ENCODE measurements at places on chromosomes 7 and 10.
A peak's percentile ranks its signal among the peaks of the same experiment; 100 is the strongest.

- no peak for DNase-seq
Measured at GRCh38 chr10:3093996-3094395, 26.6 kb downstream of the PFKP start.

DNA sequence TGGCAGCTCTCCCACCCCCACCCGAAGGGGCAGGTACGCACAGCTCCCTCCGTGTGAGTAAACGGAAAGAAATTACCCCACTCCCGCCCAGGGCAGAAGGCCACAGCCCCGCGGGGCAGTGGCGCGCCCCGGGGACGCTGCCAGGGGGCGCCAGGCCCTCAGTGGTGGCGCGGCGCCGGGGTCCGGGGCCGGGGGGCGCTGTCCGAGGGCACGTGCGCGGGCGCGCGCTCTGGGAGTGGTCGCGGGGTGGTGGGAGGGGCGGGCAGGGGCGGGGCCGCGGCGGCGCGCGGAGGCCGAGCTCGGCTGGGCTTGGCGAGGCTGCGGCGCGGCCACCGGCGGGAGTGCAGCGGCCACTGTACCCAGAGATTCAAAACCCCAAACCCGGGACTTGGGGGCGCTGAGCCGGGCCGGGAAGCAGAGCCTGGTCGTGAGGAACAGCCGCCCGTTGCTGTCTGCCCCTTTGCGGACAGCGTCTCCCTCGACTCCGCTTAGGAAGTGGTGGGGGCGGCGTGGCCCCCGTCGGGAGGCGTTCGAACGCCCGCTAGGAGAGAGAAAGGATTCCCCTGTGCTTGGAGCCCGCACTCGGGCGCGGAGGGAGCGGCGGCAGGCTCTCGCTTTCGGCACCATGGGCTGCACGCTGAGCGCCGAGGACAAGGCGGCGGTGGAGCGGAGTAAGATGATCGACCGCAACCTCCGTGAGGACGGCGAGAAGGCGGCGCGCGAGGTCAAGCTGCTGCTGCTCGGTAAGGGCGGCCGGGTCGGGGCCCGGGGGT lies at the start of gene GNAI1:
TSS of gene GNAI1 (plus strand) at position 296 of the 773 bp plus-strand sequence. CDS start at position 626, 330 bp downstream.
- DNase-seq, result peak; percentile 95

GRCh38 chr7:95772298-95772770 lies at the start of gene DYNC1I1:
DYNC1I1 (plus strand) TSS chr7:95772554; CDS start chr7:95804730, 32,176 bp downstream.
- peak; percentile 88 for DNase-seq

- no peak for DNase-seq
Measured at GRCh38 chr10:21364196-21365114, 161.0 kb downstream of the SKIDA1 start.

- no peak for DNase-seq
Measured at GRCh38 chr7:69042138-69042537, 556.1 kb upstream of the AUTS2 start.

GRCh38 chr10:29811751-29812427 lies 177.1 kb upstream of the SVIL start:
- no peak for DNase-seq

- no peak for DNase-seq
Measured at GRCh38 chr7:22945584-22945983, 68.3 kb downstream of the HYCC1 start.

DNA sequence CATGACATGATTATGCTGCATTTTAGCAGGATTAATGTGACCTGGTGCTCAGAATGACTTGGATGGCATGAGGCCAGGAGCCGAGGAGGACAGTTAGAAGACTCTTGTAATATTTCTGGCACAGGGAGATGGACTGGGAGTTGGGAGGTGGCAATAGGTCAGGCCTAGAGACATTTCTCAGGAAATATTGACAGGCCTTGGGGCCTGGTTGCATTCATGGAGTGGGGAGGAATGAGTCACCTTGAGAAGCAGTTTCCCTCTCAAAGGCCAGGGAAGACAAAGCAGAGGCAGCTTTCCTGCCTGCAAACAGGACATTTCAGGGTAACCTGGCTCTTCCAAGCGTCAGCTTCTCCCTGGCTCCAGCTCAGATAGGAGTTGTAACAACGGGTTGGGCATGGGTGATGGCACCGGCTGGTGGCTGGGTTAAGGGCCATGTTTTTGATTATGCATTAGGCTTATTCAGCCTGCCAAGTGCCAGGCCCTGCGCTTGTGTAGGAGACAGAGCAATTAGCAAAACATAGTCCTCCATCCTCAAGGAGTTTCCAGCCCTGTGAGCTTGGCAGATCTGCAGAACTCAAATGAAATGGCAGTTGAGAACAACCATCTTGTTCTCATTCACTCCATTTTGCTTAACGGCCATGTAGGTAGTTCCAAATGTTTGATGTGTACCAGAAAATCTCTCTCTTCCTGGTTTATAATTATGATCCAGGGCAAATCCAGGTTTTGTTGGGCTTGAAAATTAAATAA lies 38.2 kb downstream of the HK1 start:
- no peak for DNase-seq

DNA sequence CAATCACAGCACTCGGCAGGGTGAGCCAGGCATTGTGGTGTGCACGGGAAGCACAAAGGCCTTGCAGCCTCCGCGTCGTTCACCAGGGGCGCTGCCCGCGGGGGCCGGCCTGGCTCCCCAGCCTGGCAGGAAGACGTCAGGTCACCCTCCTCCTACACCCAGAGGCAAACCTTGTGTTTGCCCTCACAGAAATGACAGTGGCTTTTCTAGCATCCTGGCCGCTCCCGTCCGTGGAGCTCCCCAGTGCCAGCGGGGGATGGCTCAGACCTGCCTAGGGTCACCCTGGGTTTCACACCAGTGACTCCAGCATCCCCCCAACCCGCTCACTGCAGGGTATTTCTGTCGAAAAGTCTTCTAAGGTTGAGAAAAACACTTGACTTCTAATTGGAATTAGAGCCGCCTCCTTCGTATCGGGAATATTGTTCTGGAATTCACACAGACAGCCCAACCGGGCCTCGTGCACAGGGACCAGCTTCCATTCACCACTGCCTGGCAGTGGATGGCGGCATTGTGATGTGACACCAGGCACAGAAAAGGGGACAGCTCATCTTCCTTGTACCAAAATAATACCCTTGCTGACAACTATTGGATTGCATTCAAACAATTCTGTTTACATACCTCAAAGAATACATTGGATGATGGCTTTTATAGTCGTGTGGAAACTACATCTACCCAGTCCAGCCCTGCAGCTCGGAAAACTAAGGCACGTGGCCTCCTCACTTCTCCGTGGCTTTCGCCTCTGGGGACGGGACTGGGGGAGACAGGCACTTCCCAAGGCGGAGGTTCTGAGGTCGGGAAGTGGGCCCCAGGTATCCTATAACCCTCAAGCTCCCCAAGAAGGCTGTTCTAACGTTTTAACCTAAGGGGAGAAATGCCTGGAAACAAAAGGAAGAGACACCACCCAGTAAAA lies 109.0 kb downstream of the EBF3 start:
- DNase-seq, result no peak

- no peak for DNase-seq
Measured at GRCh38 chr7:106767498-106768323, 97.4 kb upstream of the PIK3CG start.

DNA sequence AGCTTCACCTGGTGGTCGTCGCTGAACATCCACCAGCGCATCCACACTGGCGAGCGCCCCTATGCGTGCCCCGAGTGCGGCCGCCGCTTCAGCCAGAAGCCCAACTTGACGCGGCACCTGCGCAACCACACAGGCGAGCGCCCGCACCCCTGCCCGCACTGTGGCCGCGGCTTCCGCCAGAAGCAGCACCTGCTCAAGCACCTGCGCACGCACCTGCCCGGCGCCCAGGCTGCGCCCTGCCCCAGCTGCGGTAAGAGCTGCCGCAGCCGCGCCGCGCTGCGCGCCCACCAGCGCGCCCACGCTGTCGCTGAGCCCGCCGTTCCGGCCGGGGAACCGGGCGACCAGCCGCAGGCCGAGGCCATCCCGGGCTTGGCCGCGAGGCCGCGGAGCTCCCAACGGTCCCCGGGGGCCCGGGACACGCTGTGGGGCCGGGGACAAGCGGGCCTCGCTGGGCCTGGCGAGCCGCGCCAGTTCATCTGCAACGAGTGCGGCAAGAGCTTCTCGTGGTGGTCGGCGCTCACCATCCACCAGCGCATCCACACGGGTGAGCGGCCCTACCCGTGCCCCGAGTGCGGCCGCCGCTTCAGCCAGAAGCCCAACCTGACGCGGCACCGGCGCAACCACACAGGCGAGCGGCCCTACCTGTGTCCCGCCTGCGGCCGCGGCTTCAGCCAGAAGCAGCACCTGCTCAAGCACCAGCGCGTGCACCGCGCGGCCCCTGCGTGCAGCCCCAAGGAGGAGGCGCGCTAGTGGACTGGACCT lies 18.4 kb downstream of the ZNF775 start:
- no peak for DNase-seq

GRCh38 chr10:5888843-5889623 lies 660 bp downstream of the ANKRD16 start:
- peak; percentile 86 for DNase-seq

DNA sequence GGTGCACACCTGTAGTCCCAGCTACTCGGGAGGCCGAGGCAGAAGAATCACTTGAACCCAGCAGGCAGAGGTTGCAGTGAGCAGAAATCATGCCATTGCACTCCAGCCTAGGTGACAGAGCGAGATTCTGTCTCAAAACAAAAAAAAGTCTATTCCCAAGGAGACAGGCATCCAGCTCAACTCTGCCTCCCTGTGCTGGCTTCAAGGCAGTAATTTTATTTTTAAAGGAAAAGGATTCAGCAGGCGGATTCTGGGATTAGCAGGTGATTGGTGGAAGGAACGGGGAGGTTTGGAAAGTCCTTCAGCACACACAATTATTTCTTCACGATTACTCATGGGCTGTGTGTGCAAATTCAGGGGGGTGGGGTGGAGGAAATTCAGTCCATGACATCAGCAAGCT lies 242.9 kb downstream of the PAXIP1 start:
- no peak for DNase-seq

DNA sequence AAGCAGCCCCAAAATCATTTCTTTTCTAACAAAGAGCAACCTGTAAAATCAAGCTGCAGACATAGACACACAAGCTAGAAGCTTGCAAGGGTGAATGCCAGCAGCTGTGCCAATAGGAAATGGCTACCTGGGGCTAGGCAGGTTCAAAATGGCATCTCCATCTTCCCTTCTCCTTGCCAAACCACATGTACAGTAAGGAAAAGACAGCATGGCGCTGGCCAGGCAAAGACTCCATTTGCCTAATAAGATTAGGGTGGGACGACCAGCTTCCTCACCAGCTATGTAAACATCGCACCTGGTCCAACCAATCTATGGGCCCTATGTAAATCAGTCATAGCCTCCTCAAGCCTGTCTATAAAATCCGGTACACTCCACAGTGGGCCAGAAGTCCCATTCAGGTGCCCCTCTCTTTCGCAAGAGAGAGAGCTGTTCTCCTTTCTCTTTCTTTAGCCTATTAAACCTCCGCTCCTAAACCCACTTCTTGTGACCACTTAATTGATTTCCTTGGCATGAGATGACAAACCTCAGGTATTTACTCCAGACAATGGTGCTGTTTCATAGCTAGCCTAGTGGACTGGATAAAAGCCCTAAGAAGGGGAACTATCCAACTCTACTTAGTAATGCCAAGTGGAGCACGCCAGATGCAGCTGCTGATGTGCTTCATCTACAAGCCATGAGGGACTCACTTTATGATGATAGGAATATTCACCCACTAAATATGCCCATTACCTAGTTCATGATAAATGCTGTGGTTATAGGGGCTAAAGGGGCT lies 44.1 kb downstream of the HTR7 start:
- DNase-seq, result no peak

GRCh38 chr10:32408690-32409089 lies 37.2 kb upstream of the CCDC7 start:
- DNase-seq, result no peak

GRCh38 chr7:130914554-130915294 lies 180.7 kb upstream of the KLF14 start:
- DNase-seq, result no peak

DNA sequence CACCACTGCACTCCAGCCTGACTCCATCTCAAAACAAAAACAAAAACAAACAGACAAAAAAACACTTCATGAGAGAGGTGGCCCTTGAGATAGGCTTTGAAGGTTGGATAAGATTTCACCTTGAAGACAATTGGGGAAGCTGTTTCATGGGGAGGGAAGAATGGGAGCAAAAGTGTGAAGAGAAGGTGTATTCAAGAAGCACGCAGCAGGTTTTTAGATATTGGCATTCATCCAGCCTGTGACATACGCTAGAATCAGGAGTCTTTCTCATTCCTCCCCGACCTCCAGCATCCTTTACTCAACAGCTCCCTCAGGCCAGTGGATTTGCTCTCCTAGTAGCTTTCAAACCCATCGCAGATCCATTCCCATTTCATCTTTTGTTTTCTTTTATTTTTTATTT lies 116.3 kb upstream of the FAM171A1 start:
- DNase-seq, result no peak

DNA sequence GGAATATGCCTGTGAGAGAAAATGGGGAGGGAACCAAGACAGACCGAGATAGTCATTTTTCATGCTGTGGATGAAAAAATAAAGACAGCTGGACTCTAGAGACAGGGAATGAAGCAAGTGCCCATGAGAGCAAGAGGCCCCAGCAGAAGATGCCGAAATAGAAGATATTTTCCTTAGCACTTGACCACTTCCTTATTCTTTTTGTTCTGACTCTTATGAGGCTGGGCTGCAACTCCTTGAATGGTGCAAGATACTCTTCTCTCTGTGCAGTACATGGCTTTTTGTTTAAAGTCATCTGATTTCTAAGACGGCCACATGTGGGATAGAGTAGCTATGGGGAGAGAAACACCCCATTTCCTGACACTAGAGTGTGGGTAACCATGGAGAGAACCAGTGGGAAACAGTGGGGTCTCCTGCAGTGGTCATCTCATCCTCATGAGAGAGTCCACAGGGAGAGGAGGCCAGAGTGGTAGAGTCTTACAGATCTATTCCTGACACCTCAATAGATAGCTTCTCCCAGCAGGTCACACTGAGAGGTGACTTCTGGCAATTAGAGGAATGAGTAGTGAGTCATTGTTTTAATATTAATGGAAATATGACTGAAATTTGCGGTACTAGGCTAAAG lies 18.0 kb upstream of the VCL start:
- DNase-seq, result no peak

DNA sequence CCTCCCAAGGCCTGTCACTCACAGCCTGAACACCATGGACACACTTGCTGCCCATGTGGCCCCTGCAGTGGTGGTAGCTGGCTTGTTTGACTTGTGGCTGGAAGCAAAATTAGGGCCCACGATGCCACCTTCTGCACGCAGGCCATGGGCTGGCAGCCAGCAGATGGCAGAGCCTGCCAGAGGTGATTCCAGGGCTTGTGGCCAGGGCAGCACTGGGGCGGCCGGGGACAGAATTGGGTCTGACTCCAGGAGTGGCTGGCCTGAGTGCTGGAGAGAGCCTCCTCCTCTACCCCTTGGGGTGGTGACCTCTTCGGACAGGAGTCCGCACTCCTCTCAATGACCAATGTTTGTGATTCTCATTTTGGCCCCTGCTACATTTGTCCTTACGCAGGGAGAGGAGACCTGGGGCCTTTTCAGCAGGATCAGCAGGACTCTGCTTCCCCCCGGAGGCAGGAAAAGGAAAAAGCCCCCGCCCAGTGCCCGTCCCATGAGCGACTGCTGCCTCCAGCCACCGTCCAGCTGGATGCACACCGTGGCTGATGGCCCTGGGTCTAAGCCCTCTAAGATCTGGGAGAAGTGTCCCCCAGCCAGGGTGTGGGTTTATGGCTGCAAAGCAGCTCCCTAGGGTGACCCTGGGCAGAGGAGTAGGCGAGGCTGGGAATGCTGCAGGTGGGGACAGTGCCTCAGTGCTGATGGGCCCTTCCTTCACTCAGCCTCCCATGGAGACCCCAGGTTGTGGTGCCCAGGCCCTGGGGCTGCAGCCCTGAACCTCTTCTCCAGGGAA lies 26.5 kb downstream of the DNAJB12 start:
- no peak for DNase-seq

- DNase-seq, result no peak
Measured at GRCh38 chr7:387132-388022, 97.4 kb downstream of the FOXL3 start.

Data from osteocyte (in vitro differentiated cells).